Stimulated activated CD4-positive, alpha-beta T cell treated with anti-CD3 and anti-CD28 coated beads, TNF-alpha, amount 100 ng/mL, for 24 hours (primary cell): ENCODE measurements at places on chromosomes 12 and 14.

- no peak for DNase-seq
These were observed 20.3 kb downstream of the VDR start for GRCh38 chr12:47884501-47884900.

DNA sequence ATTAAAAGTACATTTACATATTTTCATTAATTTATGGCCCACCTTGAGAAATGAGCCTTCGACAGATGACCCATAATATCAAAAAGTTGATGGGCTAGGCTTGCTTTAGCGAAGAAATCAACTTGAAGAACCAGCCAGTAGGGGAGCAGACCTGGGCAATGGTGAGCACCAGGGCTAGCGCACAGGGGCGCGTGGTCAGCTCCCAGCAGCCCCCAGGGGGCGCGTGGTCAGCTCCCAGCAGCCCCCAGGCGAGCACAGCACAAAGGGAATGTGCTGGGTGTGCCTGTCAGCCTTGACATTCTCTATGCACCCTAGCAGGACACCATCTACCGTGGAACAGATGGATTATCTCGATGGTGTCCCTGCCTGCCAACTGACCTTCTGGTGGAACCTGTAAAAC, 15.3 kb upstream of the SOX5 start:
- DNase-seq = no peak

DNA sequence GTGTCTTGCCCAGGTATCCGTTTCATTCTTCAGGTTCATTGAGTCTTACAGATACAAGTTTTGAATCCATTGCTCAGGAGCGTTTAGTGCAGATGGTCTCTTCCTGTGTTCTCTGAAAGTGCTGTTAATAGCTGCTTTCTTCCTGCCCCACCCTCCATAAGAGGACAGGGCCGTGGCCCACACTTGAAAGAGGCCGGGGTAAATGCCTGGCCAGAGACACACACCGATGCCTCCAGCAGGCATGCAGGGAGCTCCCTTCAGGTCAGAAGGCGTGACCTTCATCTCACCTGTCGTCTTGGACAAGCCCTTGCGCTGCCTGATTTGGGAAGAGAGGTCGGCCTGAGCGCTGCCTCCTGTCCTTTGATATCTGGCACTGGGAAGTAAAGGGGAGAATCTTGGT, 11.6 kb downstream of the PRKAB1 start:
- DNase-seq = no peak

- DNase-seq = no peak
These were observed 245.1 kb downstream of the SLC41A2 start for GRCh38 chr12:104712968-104713367.

- DNase-seq = no peak
These were observed 1109.8 kb downstream of the TMTC2 start for GRCh38 chr12:83796531-83796930.

GRCh38 chr12:32918890-32919801, 22.6 kb upstream of the PKP2 start:
- DNase-seq = no peak

DNA sequence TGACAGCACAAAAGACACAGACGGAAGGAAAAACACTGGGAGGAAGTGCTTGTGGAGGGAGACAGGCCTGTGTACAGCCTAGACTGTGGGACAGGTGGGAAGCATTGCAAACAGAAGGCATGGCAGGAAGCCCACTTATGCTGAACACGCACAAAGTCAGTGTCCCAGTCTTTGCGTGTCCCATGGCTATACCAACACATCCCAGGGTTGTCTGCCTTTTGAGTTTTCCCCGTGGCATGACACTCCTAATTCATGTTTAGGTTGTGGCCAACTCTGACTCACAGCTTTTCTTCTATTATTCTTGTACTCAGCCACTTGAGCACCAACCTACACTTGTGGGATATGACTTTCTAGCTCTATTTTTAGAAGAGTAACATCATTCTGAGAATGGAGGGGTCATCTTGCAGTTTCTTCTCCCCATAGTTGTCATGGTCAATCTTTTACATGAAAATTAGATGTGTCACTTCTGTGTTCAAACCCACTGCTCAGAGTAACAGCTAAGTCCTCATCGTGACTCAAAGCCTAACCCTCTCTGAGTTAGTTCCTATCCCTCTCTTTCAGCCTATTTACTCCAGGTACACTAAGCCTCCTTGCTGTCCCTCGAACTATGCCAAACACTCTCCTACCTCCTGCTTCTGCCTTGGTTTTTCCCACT, 27.5 kb upstream of the JPH4 start:
- no peak for DNase-seq

DNA sequence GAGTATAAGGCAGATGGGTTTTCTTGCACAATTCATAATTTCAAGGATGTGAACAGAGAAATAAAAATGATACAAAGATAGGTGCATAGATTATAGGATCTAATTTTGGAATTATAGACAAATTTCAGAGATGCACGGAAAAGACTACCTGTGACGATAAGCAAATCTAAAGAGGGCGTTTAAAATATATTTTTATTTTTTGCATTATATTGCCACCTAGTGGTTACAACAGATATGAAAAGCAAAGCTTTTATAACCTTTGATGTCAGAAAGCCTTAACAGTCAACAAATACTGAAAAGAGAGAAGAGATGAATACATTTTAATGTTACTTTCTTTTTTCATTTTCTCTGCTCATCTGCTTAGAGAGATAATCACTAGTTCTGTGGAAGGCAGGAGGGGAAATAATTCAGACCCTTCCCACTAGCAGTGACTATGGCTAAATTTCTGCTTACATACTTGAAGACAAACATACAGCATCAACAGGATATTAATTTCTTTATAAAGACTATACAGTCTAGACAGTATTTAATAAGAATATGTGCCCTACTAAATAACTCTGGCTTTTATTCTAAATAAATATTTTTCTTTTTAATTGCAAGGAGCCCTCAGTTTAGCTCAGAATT, 46.3 kb downstream of the NTS start:
- DNase-seq = no peak

- DNase-seq = no peak
These were observed 164.4 kb downstream of the CAND1 start for GRCh38 chr12:67433385-67434175.

GRCh38 chr12:5796171-5796958, 148.7 kb downstream of the ANO2 start:
- no peak for DNase-seq

- no peak for DNase-seq
These were observed 381.6 kb downstream of the VRK1 start for GRCh38 chr14:97178781-97179180.

DNA sequence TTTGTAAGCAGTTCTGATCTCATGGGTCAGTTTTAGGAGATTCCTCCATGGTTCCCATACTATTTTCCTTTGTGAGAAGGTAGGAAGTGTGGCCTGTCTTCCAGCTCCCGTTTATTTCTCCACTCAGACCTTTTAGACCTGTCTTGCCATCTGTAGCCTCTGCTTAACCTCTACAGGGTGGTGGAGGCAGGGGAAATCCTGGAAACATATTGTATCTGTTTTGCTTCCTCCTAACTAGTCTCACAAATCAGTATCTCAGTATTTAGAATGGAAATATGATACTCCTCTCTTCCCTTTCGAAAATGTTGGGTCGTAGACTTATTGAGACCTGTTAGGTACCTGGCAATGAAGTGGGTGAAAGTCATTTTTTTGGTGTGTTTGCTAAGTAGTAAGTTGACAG, 399.4 kb upstream of the RGS6 start:
- DNase-seq = no peak

- DNase-seq = no peak
These were observed 130.5 kb upstream of the CRY1 start for GRCh38 chr12:107223821-107224220.

- DNase-seq = no peak
These were observed 61.0 kb upstream of the PTHLH start for GRCh38 chr12:28033538-28033915.

- DNase-seq = no peak
These were observed 559 bp upstream of the CKAP4 start for GRCh38 chr12:106248312-106248845.

GRCh38 chr14:106670011-106670410, 1143.6 kb downstream of the TMEM121 start:
- no peak for DNase-seq

GRCh38 chr12:130476451-130477135, 138.9 kb downstream of the PIWIL1 start:
- no peak for DNase-seq

DNA sequence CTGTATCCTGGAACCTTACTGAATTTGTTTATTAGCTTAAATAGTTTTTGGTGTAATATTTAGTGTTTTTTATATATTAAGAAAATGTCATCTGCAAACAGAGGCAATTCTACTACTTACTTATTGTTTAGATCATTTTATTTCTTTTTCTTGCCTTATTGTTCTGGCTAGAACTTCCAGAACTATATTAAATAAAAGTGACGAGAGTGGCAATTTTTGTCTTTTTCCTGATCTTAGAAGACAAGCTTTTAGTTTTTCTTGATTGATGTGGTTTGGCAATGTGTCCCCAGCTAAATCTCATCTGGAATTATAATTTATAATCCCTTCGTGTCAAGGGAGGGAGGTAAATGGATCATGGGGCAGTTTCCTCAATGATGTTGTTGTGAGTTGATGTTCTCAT, 857.8 kb downstream of the SLC6A15 start:
- DNase-seq = no peak

- DNase-seq = no peak
These were observed 42.8 kb downstream of the PRMT8 start for GRCh38 chr12:3533703-3534386.

DNA sequence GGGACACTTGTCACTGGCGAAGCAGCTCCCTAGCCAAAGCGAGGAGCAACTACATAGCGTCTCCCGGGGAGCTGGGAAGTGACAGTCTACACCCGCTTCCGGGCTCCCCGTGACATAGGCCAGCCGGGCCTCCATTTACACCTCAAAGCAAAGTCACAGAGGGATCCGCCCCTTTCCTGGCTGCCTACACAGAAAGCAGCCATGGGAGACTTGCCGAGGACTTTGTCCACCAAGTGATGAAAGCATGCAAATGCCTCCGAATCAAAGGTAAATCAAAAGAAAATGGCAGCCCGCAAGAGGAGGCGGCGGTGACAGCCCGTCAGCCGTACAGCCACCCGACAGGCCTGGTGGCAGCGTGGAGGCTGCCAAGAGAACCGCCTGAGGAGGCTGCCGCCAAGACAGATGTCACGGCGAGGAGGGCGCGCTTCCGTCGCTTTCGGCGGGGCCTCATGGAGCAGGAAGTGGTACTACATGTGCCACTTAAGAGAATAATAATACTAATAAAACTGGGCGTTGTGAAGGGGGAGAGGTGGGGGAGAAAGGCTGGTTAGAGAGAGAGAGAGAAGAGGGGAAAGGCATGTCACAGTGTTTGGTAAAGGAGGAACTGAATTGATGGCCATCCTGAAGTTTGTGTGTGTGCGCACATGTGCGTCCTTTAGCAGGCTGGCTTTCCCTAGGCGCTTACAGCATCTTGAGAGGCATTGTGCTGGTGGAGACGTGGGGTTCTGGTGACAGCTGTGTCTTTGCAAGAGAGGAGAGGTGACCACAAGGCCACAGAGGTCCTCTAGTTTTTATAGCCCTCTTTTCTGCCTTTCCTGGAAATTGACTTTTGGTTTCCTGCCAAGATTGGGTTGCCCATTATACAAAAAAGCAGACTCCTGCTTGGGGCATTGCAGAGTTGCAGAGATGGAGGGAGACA, 661.7 kb downstream of the VRK1 start:
- DNase-seq = peak; percentile 63

GRCh38 chr12:89838833-89839232, 130.2 kb upstream of the ATP2B1 start:
- no peak for DNase-seq

DNA sequence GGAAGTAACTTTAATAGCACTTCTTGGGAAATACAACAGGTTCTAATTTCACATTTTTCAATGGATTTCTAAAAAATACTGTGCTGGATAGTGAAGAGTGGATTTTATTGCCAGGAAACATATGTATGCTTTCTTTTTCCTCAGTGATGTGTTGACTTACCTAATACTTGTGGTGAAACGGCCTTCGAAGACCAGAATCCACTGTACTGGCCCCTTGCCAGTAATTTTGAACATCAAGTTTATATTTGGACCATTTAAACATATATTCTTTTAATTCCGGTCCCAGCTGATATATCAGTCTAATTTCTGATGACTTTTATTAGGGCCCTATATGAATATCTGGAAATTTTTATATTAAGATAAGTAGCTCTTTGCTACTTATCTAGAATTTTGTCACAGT, 1.8 kb downstream of the MSRB3 start:
- DNase-seq = no peak

- DNase-seq = no peak
These were observed 10.2 kb downstream of the STX2 start for GRCh38 chr12:130828895-130829294.

DNA sequence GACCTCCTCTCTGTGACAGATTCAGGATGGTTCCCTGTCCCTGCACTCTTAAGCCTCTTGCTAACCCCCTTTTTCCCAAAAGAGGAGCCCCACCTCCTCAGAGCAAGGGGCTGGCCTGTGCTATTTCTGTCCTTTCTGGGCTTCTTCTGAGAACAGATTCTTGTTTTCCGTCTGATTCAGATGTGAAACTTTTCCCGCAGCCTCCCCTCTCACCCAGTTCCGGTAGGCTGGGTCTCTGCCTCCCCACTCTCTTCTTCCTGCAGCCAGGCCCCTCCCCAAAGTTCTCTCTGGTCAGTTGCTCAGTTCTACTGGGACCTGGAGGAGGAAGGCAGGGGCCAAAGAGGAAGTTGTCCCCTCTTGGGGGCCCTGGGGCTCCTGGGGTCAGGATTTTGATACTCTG, 11.8 kb downstream of the PDE1B start:
- DNase-seq = no peak

DNA sequence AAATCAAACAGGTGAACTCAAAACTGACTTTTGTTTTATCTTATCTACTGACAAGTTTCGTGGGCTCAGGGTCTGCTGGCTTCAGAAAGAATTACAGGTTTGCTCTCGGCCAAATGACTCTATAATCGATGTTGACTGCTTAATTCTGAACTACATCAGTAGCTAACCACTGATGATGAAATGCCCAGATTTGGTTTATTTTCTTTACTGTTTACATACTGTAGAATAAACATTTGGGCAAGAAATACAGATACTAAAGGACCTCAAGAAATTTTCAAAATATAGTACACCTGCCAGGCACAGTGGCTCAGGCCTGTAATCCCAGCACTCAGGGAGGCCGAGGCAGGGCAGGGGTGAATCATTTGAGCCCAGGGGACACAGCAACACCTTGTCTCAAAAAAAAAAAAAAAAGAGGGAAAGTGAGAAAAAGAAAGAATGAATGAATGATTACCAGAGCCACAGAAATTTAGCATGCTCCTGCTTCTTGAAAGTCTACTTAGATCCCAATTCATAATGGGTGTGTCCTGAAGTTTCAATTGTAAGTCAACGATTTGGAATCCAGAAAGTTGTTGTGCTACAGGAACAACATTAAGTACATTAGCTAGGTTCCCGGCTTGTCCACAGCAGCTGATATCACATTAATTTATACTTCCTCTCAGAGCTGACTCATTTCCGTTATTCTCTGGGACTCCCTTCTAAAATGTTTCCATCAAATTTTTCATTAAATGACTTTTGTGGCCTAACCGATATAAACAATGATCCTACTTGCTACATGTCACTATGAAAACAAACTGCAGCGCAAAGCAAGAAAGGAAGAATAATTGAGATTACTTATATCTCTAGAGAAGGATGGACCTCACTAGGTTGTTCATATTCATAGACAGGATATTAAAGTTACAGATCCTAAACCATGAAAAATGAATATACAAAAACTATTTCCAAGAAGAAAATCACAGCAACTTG, 134.3 kb downstream of the MED13L start:
- DNase-seq = no peak
